ENCODE measurements at places on chromosomes 6 and 20. TPM values are rescaled to one million over a fixed set of nuclear protein-coding genes. Genes with fewer than 3 reads are reported as not detected.
A peak's percentile ranks its signal among the peaks of the same experiment; 100 is the strongest.

- peaks cover 10% of the 10 kb centered on the region for H3K27me3 ChIP-seq
- H3K4me1 ChIP-seq: no peaks in the 10 kb centered on the region
- no peak overlapping the region for H3K4me3 ChIP-seq
Observed at GRCh38 chr20:52239102-52239501, 47.5 kb upstream of the ZFP64 start.

COL11A2 gene
- total RNA-seq: 0.52 TPM

NRM gene
- total RNA-seq: 5.6 TPM

DNA sequence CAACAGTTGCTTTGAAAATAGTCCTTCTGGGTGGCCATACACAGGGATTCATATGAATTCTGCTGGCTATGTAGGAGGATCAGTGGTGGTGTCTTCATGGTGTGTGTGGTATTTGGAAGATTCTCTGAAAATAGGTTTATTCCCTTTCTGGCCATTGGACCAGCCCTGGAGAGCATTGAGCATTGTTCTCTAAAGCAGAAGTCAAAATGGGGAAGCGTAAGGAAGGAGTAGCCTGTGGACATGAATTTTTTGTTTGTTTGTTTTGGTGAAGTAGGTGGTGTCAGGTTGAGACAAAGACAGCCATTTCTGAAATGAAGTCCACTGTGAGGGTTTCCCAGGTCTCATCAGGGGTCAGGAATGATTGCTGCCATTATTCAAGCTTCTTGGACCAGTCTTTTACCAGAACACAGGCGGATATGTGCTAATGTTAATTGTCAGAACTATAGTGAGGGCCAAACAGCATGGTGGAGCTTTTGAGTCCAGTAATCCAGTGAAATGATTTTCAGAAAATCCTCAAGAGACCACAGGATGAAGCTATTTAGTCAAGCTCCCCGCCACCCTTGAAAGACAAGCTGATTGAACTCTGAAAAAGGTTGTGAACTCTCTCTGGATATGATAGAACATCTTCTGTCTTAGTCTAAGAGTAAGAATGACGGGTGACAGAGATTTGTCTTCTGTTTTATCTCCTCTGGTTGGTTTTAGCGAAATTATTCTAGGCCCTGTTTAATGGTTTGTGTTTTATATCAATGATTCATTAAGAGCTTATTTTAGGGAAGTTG, 60.0 kb downstream of the DNAH8 start:
- H3K27ac ChIP-seq: no peak overlapping the region
- H3K27me3 ChIP-seq: peaks cover 36% of the 10 kb centered on the region
- H3K36me3 ChIP-seq: peaks cover 2% of the 10 kb centered on the region
- H3K4me1 ChIP-seq: no peaks in the 10 kb centered on the region
- H3K4me3 ChIP-seq: no peak overlapping the region

BMP6 gene
- total RNA-seq: 16.8 TPM

DNA sequence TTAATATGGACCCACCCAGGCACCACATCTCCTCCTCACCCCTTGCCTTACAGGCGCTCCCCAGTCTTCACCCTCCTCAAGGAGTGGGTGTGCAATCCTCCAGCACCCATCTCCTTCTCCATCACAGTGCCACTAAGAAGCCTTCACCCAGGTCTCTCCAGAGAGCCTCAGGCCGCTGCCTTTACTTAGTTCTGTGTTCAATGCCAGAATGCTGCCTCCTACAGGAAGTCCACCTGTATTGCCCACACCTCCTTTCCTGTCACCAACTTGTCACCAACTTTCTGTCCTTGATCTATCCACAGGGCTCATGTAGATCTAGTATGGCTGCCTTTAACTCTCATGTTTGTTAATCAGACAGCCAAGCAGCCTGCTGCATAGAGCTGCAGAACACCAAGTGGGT, 586 bp upstream of the LST1 start:
- peaks cover 49% of the 10 kb centered on the region for H3K4me1 ChIP-seq
- peaks cover 15% of the 10 kb centered on the region for H3K36me3 ChIP-seq
- peak overlapping the region; percentile 92 for H3K27ac ChIP-seq
- DNase-seq: no peak
- H3K4me3 ChIP-seq: peak overlapping the region; percentile 88

PCMT1 gene
- total RNA-seq: 32.9 TPM

GRCh38 chr6:39327507-39327906, 5.0 kb upstream of the KCNK16 start:
- H3K4me3 ChIP-seq: no peak overlapping the region
- peaks cover 5% of the 10 kb centered on the region for H3K4me1 ChIP-seq
- no peak overlapping the region for H3K27ac ChIP-seq
- no peak for DNase-seq
- peaks cover 90% of the 10 kb centered on the region for H3K27me3 ChIP-seq

GRCh38 chr6:122202576-122203137, 196.8 kb upstream of the HSF2 start:
- H3K27me3 ChIP-seq: no peaks in the 10 kb centered on the region
- H3K27ac ChIP-seq: no peak overlapping the region
- H3K4me1 ChIP-seq: no peaks in the 10 kb centered on the region
- H3K36me3 ChIP-seq: peaks cover 2% of the 10 kb centered on the region

GRCh38 chr20:3479025-3479424, 8.2 kb downstream of the ATRN start:
- H3K4me3 ChIP-seq: no peak overlapping the region
- H3K27ac ChIP-seq: peak overlapping the region; percentile 82
- DNase-seq: no peak
- H3K27me3 ChIP-seq: no peaks in the 10 kb centered on the region
- H3K4me1 ChIP-seq: peaks cover 19% of the 10 kb centered on the region

GRCh38 chr6:88499845-88500699, 333.9 kb upstream of the CNR1 start:
- no peak overlapping the region for H3K27ac ChIP-seq
- H3K27me3 ChIP-seq: peaks cover 42% of the 10 kb centered on the region
- DNase-seq: no peak

HTR1E gene
- total RNA-seq: not detected

ANKRD66 gene
- not detected for total RNA-seq

RIMS4 gene
- total RNA-seq: not detected

Measured in T-helper 17 cell (primary cell).